AG08396 (cell line): ENCODE measurements at places on chromosomes 7 and 10.

GRCh38 chr10:24367688-24368087, 158.8 kb downstream of the KIAA1217 start:
- no peak for DNase-seq

GRCh38 chr10:86178401-86179152, 188.0 kb downstream of the GRID1 start:
- peak; percentile 36 for DNase-seq

GRCh38 chr10:37992083-37992482, 15.6 kb upstream of the ZNF25 start:
- DNase-seq, result no peak

GRCh38 chr7:106423821-106424475, 139.2 kb upstream of the NAMPT start:
- DNase-seq, result no peak

DNA sequence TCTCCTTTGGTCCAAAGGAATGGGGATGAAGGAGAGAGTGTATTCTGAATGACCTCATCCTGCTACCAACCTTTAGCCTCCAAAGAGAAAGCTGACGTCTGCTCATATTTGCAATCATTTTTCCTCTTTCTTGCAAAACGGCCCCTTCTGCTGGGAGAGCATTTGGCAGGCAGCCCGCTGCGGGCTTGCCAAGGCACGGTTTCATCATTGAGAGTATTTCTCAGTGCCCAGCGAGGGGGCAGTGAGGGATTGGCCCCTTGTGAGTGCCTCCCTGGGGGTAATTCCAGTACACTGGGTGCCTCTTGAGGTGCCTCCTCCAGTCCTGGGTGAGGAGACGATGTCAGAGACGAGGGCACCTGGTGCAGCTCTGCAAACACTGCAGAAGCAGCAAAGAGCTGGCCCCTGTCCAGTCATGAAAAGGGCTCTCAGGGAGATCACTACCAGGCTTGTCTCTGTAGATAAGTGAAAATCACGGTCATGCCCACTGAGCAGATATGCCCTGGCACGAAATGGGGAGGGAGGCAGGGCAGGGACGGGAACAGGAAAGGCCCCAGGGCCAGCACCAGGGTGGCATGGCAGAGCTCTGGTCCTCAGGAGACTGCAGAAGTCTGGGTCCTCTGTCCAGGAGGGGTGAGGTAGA, 48.7 kb upstream of the SHH start:
- no peak for DNase-seq

DNA sequence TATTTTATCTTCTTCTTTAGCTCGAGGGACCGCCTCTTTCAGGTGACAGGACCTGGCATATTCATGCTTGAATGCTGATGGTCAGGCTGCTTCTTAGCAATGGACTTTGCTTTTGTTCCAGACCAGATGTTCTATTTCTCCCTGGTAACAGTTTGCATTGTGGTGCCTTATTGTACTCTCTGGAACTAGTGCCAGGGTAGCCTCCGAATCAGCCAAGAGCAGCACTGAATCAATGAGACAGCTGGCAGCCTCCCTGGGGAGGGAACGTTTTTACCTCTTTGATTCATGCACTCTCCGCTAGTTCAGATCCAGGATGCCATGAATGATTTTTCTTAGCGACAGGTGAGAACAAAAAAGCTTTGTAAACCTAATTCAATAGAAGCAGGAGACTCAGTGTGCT, 54.1 kb upstream of the NXPH1 start:
- DNase-seq, result no peak

GRCh38 chr7:43764039-43764761, 5.7 kb downstream of the BLVRA start:
- no peak for DNase-seq

- DNase-seq, result no peak
Measured at GRCh38 chr10:31770307-31770902, 158.2 kb downstream of the ARHGAP12 start.

GRCh38 chr10:114402871-114403540, 1.3 kb downstream of the AFAP1L2 start:
- no peak for DNase-seq

DNA sequence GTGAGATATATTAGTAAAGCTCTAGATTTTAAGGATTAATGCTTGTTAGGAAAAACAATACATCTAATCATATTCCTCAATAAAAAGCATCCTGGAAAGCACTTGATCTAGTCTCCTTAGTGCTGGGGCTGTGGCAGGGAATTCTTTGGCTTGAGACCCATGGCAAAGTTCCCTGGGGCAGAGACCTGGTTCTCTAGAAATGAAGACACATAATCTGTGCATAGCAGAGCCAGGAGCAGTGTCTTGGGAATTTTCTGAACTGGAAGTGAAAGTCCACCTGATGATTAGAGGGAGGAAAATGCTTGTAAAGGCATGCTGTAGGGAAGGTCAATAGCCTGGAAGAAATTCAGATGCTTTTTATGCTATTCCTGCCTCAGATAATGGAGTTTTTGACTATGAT, 247.4 kb downstream of the CDK14 start:
- DNase-seq, result no peak

DNA sequence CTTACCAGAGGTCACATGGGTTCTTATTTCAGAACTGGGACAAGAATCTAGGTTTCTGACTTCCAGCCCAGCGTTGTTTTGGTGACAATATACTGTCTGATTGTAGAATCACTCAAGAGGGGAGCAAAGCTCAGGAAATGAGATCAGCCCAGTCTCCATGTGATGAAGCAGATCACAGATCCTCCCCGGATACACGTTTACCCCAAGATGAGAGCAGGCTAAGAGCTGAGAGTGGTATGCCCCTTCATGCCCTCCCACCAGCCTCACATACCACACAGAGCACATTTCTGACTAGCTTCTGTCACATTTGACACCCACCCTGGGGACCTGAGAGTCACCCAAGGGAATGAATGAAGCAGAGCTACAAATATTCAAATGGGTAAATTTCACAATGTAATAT, 27.1 kb upstream of the PRKCQ start:
- DNase-seq, result no peak

- no peak for DNase-seq
Measured at GRCh38 chr7:99102809-99103690, 40.9 kb downstream of the SMURF1 start.

DNA sequence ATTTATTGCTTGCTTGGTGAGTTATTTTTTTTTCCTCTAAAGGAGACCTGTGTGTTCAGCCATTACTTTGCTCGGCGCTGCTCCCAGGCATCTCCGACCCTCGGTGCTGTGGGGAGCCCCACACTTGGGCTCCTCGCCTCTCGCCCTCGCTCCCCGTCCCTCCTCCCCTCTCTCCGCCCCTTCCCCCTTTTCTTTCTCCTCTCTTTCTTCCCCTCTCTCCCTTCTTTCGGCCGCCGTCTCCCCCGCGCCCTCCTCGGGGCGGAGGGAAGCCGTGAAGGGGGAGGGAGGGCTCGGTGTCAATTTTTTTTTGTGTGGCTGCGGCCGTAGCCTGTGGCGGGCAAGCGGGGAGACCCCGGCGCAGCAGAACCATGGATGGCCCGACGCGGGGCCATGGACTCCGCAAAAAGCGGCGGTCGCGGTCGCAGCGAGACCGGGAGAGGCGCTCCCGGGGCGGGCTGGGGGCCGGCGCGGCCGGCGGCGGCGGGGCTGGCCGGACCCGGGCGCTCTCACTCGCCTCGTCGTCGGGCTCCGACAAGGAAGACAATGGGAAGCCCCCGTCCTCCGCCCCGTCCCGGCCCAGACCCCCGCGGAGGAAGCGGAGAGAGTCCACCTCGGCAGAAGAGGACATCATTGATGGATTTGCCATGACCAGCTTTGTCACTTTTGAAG, 1.1 kb downstream of the AUTS2 start:
- DNase-seq, result peak; percentile 33

GRCh38 chr7:157916946-157917640, 580.3 kb downstream of the DNAJB6 start:
- no peak for DNase-seq

- DNase-seq, result no peak
Measured at GRCh38 chr10:17460756-17461155, 6.4 kb upstream of the ST8SIA6 start.

- no peak for DNase-seq
Measured at GRCh38 chr7:150531704-150532103, 17.0 kb downstream of the GIMAP7 start.

DNA sequence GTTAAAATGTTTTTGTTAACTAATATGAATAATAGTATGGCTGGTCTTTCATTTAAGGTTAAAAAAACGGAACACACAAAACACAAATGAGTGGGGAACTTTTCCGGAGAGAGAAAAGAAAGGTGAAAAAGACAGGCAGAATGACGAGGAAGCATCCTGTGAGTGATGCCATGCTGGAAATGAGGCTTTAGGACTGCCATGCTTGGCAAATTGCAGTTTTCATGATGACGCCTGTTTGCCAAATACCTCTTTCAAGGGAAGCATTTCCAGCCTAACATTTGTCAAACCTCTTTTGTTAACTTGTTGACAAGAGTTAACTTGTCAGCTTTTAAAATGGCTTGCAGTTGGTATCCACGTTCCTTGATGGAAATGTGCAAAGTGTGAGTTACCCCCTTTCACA, 127.5 kb downstream of the RSU1 start:
- no peak for DNase-seq

GRCh38 chr7:147525325-147525724, 1065.2 kb upstream of the C7orf33 start:
- DNase-seq, result no peak

GRCh38 chr10:14926722-14927416, 27.0 kb downstream of the DCLRE1C start:
- no peak for DNase-seq

- DNase-seq, result no peak
Measured at GRCh38 chr10:7945034-7945433, 109.5 kb upstream of the GATA3 start.

DNA sequence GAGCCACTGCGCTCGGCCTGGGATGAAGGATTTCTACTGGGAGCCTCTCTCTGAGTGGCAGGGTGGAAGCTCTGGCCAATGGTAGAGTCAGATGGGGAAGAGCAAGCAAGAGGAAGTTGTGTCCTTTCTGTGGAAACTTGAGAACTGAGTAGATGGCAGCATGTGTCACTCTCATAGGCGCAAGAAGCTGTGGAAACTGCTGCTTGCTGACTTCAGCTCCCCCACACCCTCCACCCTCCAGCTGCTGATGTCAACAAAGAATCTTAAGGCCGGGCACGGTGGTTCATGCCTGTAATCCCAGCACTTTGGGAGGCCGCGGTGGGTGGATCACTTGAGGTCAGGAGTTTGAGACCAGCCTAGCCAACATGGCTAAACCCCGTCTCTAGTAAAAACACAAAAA, 39.8 kb upstream of the SRGN start:
- DNase-seq, result peak; percentile 22

DNA sequence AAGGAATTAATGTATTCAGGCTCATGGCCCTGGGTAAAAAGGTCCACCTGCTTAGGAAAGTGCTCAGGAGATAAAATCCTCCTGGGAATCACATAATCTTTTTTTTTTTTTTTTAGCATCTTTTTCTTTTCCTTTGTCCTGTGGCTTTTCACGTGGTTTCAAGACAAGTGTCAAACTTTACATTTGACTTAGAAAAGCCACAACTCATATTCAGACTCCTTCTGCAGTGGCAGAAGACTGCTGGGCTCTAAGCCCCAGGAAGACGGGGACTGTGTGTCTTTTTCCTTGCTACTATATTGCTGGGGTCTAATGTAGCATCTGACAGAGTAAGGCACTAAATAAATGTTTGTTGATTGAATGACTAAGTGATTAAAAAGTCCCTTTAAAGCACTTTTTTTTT, 127.5 kb upstream of the ANKRD1 start:
- no peak for DNase-seq

DNA sequence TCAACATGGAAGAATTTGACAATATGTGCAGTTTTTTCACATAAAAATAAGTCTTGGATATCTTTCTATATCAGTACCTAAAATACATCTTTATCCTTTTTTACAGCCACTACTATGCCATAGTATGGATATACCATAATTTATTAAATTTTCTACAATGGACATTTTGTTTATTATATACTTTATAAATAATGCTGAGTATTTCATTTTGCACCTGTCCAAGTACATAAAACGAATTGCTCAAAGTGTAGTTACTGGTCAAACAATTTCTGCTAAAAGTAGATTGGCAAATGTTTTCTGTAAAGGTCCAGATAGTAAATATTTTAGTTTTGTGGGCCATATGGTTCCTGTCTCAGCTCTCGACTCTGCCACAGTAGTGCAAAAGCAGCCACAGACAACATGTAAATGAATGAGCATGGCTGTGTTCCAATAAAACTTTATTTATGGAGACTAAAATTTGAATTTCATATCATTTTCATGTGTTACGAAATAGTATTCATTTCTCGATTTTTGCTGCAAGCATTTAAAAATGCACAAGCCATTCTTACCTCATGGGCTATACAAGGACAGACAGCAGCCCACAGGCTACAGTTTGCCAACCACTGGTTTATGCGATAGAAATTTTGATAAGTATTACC, 96.9 kb upstream of the STEAP1B start:
- no peak for DNase-seq

DNA sequence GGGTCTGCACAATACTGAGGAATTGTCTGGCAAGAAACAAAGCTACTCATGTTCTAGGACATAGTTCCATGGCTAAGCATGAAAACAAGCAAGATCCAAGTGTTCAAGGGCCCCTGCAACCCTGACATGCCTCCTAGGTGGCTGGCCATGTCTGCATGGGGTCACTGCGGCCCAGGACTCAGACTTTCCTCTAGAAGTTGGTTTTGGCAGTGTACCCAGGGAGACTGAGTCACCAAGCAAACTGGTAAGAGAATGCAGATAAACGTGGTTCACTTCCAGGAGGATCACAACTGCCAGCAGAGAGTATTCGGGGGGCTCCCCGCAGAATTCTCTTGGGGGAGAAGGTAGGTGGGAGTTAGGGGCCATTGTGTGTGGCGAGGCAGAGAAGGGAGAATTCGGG, 7.4 kb upstream of the PFKFB3 start:
- DNase-seq, result peak; percentile 64

DNA sequence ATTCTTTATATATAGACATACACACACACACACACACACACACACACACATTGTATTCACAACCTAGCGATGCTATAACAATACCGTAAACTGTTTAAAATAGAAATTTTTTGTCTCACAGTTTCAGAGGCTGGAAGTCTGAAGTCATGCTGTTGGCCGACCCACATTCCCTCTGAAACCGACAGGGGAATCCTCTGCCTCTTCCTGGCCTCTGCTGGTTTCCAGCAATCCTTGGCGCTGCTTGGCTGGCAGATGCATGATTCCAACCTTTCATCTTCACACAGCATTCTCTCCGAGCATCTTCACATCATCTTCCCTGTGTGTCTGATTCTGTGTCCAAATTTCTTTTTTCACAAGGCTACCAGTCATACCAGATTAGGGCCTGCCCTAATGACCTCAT, 94.8 kb downstream of the CCDC71L start:
- no peak for DNase-seq

- no peak for DNase-seq
Measured at GRCh38 chr7:157539521-157539920, 202.7 kb downstream of the DNAJB6 start.

- DNase-seq, result no peak
Measured at GRCh38 chr7:30214651-30215137, 69.7 kb upstream of the ZNRF2 start.

GRCh38 chr7:146411975-146412374, 295.4 kb downstream of the CNTNAP2 start:
- no peak for DNase-seq
